ENCODE measurements at places on chromosomes 11 and 22.

DNA sequence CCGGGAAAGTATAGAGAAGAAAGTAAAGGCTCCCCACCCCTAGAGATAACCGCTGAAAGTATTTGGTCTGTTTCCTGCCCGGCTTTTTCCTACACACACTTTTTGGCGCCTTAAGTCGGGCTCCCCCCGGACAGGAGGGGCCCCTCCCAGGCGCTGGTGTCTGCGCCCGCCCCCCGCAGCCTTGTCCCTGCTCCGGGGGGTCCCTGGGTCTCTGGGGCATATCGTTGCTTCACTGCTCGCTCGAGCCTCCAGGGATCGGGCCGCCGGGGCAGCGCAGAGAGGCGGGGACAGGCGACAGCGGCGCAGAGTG lies 928 bp upstream of the CRACR2B start:
- no peak for DNase-seq

DNA sequence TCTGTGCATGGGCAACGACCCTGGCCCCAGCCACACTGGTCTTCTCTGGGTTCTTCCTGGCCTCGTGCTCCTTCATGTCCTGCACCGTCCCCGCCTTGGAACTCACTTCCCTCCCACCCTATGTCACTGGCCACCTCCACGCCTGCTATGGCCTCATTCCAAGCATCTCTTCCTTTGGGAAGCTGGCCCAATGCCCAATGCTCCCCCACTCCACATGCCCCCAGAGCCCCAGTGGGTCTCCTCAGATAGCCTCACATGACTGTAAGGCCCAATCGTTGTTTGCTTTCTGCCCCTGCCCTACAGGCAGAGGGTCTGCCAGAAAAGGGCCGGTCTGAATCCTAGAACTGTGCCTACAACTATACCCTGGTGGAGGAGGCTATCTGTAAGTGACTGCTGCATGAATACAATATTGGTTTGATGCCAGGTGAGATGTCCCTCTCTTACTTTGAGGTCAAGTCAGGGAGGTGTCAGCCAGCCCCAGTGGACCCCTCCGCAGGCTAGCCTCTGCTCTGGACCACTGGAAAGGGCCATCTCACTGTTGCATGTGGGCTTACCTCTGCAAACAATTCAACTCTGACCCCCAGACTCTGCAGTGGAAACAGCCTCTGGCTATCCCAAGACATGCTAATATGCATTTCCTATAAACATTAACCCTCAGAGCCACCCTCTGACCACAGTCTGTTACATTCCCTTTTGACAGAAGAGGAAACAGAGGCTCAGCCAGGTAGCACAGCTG lies 2.1 kb upstream of the GNAZ start:
- DNase-seq: no peak

DNA sequence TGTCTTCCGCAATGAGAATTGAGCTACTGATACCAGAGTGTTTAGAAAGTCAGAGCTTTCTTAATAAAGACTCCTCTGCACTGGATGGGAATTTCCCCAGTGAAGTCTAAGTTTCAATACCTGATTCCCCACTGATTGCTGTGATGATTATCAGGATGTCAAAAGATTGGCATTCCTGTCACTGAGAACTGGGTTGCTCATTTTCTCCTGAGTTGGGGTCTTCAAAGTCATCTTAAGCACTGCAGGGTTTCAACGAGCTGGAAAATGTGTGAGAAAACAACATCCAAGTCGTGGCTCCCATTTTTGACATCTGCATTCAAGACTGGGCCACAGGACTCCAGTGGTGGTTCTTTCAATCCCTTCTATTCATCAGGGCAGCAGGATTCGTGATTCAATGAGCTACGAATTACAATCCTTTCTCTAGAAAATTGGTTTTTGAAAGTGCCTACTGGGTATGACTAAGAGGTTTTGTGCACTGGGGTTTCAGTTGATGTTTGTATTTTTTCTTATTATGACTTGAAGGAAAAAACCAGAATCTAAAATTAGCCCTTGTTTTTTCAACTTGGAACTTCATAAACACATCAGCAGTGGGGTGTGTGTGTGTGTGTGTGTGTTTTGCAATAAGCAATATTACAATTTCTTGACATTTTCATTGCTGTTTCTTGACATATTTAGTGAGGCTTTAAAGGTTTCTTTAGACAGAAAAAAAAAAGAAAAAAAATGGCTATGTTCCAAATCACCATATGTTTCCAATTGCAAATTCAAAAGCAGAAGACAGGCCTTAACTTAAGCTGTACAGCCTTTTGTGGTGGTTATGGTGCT lies 233.0 kb downstream of the FAM76B start:
- no peak for DNase-seq

- no peak for DNase-seq
Observed at GRCh38 chr11:61543606-61544306, 35.2 kb downstream of the LRRC10B start.

DNA sequence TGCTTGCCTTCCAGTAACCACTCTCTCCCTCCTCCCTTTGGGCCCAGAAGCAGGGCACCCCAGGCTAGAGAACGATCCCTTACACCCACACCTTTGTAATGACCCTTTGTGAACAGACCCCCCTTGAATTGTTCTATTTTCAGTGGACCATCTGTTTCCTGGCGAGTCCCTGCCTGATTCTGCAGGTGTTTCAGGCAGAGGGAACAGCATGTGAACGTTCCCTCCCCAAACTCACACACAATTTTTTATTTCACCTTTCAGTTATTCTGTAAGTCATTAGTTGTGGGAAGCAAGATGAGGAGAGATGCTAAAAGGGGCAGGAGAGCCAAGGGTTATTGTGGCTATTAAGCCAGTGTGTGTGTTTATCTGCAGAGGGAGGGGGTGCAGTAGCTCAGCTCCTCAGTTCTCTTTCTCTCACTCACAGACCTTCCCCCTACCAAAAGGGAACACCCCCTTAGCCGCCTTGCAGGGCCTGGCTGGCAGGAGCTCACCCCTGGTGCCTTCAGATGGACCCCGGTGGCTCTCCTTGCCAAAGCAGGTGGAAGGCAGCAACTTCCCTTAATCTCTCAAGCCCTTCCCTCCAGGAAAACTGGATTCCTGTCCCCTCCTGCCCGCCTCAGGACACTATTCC lies 64.8 kb upstream of the SPON1 start:
- no peak for DNase-seq

- no peak for DNase-seq
Observed at GRCh38 chr11:134040386-134041302, 28.2 kb upstream of the JAM3 start.

DNA sequence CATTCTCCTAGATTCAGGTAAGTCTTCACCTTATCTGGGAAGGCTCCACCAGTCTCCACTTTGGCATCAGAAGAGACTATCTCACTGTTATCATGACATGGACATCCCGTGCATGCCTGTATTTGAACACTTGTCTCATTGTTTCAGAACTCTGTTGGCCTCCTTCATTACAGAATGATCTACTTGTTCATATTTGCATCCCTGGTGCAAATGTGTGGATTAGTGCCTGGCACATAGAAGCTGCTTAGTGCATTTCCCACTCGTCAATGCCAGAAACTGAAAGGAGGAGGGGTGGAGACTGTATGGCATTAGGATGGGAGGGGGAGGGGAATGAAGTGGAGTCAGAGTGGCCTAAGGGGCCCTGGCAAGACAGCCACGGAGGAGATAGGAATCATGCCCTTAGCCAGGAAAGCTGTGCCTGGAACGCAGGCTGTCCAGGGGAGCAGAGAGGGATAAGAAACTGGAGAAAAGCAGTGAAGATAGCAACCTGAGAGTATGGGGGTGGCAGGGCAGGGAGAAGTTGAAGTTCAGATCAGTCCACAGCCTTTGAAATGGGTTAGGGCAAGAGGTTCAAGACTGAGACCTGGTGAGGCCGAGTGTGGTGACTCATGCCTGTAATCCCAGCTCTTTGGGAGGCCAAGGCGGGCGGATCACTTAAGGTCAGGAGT lies 53.8 kb upstream of the CAPRIN1 start:
- DNase-seq: no peak

DNA sequence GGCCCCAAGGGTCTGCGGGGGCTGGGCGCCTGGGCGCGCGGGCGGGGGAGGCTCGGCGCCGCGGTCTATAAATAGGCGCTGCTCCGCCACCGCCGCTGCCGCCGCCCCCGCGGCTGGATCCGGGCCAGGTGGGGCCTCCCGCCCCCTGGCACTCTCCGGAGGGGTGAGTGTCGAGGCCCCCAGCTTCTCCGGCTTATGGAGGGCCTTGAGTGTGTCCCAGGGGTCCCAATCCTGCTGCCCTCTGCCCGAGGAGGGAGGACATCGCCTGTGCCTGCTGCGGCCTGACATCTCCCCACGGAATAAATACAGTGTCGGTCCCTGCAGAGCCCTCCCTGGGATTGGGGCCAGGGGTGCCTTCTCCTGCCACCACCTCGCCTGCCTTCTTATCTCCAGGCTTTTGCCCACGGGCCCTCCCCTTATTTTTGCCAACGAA lies 4.3 kb upstream of the GP1BB start:
- DNase-seq: no peak

DNA sequence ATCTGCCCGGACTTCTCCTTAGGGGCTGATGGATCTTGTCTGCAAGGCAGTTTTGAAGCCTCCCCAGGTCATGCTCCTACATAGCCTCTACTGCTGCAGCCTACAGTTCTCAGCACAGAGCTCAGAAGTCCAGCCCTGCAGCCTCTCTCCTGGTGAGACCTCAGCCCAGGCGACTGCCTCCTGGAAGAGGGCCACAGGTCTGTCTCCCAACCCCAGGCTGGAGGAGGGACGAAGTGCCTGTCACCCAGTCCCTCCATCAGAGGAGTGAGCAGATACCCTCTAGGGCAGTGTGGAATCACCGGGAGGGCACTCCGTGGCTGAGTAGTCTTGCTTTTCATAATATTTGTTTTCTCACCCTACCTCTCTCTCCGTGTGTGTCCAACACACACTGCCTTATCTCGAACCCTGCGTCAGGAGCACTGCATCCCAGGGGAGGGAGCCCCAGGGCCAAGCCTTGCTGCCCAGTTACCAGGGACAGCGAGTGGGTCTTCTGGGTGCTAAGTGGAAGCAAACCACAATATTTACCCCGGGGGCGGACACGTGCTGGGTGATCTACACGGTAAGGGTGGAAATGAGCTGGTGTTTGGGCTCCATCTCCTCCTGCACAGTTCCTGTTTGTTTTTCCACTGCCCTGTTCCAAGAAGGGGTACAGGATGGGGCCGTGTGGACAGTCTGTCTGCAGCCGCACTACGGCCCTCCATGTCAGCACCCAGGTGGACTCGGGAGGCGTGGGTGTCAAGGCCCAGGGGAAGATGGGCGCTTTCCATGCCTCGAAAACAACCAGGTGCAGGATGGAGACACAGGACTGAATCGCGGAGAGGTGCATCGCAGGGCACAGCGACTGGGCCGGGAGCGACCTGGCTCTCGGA lies 133.7 kb upstream of the HSD17B12 start:
- DNase-seq: no peak

DNA sequence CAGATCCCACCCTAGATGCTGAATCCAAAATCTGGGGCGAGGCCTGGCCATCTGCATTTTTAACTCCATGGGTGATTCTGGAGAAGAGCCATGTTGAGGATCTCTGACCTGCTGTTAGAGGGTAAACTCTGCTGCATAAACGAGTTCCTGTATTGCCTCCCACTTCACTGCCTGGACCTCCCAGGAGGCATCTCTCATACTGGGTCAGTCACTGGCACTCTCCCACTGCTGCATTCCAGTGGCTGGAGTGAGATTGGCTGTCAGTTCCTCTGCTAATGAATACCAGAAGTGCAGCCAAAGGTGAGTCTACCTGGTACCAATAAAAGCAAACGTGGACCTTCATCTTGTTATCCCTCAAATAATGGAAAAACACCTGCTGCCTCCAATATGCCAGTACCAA lies 10.3 kb downstream of the POLDIP3 start:
- no peak for DNase-seq

GRCh38 chr11:78499971-78500370 lies 74.7 kb downstream of the NARS2 start:
- no peak for DNase-seq

DNA sequence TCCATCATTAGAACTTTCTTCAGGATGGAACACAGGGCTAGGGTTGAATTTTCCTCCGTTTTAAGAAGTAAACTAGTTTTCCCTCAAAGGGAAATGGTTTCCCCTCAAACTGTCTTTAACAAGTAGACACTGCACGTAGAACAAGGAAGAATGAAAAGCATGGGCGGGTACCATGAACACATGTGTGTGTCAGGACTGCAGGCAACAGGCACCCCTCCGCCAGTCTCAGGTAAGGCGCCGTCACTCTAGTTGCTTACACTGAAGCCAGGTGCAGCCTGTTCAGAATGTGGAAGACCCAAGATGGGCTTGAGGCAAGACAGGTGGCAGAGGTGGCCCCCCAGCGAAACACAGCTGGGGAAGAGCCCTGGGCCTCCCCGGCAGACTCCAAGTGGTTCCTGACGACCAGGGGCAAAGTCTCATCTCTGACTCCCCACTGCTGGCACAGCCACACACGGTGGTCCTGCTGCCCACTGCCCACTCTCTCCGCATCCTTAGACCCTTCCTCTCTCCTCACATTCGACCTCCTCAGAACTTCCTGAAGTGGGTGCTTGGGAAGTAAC lies 25.4 kb upstream of the MOB2 start:
- DNase-seq: no peak

DNA sequence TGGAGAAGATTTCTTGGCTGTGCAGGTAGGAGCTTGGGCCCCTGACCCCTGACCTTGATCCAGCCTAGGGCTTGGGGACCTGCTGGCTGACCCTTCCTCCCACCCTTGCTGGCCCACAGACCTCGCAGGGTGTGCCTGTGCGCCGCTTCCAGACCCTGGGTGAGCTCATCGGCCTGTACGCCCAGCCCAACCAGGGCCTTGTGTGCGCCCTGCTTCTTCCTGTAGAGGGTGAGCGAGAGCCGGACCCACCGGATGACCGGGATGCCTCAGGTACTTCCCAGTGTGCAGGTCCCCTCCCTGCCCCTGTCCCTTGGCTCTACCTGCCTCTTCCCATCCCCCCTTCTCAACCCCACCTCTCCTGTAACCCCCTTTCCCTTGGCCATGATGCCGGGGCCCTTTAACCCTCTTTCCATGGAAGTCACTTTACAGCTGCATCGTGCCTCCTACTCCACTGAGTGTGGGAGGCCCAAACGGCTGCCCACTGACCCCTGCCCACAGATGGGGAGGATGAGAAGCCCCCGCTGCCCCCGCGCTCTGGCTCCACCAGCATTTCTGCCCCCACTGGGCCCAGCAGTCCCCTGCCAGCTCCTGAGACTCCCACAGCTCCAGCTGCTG lies 3.8 kb downstream of the INPPL1 start:
- no peak for DNase-seq

DNA sequence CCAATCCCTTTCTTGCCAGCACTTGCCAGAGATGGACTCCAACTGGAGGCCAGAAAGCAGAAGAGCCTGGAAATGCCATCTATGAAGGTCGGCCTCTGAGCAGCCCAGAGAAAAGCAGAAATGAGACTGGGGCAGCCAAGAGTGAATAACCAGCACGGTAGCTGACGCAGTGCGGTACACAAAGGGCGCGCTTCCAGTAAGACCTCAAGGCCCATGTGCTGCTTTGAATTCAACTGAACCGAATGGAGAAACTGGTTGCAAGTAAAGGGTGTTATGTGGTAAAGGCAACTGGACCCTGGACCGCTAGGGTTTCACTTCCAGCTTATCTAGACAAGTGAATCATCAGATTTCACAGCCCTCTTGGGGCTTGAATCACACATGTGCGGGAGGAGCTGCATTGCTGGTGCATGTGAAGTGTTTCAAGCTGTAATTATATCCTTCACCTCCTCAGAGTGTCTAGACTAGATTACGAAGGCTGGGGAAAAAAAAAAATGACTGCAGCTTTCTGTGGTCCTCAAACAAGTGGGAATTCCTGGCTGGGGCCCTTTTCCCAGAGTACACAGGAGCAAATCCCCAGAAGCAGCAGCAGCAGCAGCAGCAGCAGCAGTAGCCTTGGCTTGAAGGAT lies 128.9 kb downstream of the CCDC34 start:
- DNase-seq: no peak
